CD4-positive, alpha-beta T cell treated with Interleukin-15 for 4 hours (primary cell): ENCODE measurements at places on chromosomes 16 and 17.

- DNase-seq, result no peak
Observed at GRCh38 chr17:59330053-59330942, 1.2 kb upstream of the YPEL2 start.

- no peak for DNase-seq
Observed at GRCh38 chr17:66398617-66399016, 96.2 kb downstream of the PRKCA start.

DNA sequence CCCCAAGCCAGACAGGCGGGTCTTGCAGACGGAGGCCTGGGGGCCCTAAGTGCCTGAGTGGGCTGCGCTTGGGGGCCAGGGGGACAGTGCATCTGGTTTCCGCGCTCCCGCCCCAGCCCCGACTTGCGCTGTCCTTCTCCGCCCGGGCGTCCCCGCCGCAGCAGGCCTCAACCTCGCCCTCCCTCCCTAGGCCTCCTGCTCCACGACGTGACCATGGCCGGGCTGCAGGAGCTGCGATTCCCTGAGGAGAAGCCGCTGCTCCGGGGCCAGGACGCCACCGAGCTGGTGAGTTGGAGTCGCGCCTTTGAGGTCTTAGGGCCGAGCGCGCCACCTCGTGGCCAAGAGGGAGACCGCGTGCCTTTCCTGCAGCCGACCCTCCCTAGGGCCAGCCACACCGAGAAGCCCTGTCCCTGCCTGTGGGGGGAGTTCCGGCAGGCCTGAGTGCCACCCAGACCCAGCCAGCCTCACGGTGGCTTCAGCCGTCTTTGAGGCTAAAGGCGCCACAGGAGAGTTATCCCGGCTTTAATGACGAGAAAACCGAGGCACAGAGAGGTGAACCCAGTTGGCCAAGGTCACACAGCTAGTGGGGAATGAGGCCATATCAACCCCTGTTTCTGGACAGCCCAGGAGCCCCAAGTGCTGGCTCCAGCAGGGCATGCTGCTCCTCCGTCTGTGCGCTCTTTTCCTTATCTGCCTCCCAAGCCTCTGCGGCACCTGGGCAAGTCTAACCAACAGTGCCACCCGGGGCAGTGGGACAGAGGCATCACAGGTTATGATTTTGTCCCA is 12.2 kb upstream of the NDRG4 start:
- peak; percentile 66 for DNase-seq

DNA sequence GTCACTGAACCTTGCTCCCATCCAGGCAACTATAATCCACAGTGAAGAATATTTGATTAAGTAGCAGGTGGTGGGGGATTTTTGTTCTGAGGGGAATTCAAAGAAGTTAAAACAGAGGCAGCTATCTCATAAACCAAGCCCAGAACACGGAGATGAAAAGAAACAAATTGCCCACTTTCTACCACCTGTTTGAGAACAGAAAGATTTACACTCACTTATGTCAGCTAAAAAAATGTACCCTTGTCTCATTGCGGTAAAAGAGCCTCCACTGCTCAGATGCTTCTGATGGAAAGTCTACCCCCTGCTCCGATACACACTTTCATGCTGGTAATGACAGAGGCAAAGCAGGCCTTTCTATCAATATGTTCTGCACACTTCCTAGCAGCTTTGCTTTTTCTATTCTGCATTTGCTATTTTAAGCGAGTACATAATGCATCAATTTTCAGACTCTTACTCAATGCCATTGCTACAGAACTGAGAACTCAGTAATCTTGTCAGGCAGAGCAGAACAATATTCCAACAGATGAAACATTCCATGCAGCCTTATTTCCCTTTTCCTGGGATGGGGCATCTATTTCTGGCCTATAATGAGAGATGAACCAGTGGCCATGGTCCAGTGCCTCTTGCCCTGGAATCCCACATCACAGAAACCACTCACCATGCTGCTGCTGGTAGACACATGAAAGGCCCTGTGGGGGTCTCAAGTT is 29.0 kb downstream of the CDK5R1 start:
- no peak for DNase-seq

GRCh38 chr17:76983075-76983775 is 115.0 kb downstream of the MGAT5B start:
- DNase-seq, result no peak

- DNase-seq, result no peak
Observed at GRCh38 chr17:53058031-53058430, 764.7 kb upstream of the KIF2B start.

- DNase-seq, result no peak
Observed at GRCh38 chr17:78993981-78994671, 14.4 kb upstream of the LGALS3BP start.

GRCh38 chr16:87149051-87149450 is 168.1 kb downstream of the C16orf95 start:
- DNase-seq, result no peak

- DNase-seq, result peak; percentile 45
Observed at GRCh38 chr16:11016993-11017392, 72.6 kb downstream of the CLEC16A start.

GRCh38 chr17:17946093-17946492 is 26.1 kb downstream of the TOM1L2 start:
- DNase-seq, result no peak

GRCh38 chr17:81076141-81076679 is 41.3 kb downstream of the BAIAP2 start:
- DNase-seq, result no peak

- no peak for DNase-seq
Observed at GRCh38 chr17:42700586-42701289, 18.4 kb downstream of the CNTNAP1 start.

DNA sequence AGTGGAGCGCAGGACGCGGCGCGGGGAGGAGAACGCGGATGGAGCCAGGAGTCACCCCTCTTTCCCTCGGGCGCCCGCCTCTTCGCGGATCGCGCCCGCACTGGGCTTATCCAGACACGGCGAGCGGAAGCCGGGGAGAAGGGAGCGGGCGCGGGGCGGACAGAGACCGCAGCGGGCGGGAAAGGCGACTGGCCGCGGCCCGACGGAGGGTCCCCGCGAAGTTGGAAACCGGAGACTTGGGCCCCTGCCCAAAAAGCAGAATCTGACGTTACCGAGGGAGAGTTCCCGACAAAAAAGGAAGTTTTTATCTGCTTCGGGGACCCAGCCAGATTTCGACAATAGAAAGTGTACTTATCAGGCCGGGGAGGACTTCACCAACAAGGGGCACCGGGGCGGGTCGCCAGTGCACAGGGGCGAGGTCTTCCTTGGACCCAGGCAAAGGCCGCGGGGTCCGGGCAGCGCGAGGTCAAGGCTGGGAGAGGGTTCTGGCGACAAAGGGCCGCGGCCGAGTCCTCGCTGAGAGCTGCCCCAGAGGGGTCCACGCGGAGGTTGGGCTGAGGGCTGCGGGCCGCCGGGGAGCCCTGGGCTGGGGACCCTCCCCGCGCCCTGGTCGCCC is 519 bp downstream of the ST6GALNAC2 start:
- no peak for DNase-seq

- DNase-seq, result no peak
Observed at GRCh38 chr17:67558740-67559380, 158.9 kb upstream of the NOL11 start.
